ENCODE measurements at places on chromosomes 1 and 21.
A peak's percentile ranks its signal among the peaks of the same experiment; 100 is the strongest.

GRCh38 chr1:222749927-222750326, 12.9 kb downstream of the FAM177B start:
- DNase-seq, result peak; percentile 48

DNA sequence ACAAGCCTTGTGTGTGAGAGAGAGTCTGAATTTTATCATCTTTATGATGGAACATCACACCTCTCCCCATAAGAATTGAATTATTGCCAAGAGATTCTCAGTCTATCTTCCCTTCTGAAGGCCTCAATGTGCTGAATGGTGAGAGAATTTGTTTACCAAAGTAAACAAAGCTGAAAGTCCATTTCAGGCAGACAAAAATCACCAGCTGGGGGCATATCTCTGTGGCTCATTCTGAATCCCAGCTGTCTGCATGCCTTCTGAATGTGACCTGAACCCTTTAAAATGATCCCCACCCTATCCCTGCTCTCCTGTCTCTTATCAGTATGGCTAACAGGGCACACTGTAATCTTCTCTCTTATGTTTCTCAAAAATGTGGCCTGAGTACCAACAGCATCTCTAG, 99.1 kb upstream of the CAMK1G start:
- DNase-seq, result peak; percentile 30

GRCh38 chr1:161182214-161182613, 4.9 kb upstream of the B4GALT3 start:
- DNase-seq, result no peak

DNA sequence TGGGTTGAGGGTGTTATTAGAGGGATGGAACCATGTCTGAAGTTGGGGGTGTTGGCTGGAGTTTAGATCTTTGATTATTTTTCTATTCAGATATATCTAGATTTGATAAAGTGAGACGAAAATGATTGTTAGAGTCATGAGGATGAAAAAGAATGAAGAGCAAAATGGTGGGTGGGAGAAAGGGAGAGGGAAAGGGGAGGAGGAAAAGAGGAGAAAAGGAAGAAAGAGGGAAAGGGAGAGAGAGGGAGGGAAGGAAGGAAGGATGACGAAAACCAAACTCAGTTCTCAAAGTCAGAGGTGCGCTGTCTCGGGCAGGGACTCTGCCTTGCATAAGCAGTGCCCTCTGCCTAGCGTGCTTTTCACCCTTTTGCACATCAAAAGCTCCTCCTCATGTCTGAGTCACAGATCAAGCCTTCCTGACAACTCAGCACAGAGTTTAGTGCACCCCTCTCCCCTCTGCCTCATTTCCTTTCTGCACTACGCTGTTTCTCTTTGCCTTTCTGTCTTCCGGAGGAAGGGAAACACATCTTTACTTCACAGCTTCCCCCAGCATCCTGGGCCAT, 225.8 kb upstream of the PROX1 start:
- no peak for DNase-seq

GRCh38 chr1:81073580-81073979, 727.2 kb upstream of the ADGRL2 start:
- no peak for DNase-seq

GRCh38 chr1:175857756-175858155, 114.4 kb upstream of the TNR start:
- DNase-seq, result no peak

DNA sequence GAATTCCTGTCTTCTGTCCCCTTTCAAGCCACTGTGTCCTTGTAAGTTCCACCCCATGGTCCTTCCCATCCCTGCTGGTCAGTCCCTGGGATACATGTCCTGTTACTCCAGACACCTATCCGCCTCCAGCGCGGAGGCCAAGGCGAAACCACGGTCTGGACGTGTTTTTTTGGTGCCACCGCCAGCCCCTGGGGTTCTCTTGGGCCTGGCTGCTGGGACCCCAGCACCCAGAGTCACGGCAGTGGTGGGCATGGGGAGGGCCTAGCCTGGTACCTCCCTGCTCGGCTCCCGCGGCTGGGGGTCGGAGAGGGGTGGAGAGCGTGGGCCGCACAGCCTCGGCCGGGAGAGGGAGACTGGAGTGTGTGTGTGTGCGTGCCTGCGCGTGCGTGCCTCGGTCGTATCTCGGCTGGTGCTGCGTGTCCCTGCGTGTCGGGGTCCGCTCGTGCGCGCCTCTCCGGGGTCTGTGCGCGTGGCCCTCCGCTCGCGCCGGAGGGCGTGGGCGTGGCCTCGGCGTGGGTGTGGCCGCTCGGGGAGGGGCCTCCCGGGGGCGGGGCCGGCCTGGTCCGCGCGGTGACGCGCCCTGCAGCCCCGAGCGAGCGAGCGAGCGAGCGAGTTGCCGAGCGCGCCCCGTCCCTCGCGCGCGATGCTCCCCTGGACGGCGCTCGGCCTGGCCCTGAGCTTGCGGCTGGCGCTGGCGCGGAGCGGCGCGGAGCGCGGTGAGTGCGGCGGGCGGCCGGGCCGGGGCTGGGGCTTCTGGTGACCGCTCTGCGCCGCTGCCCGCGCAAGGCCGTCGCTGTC, at the start of gene VWA1:
Gene VWA1, plus strand, starts transcription at position 585 of the 798 bp plus-strand sequence. Its CDS starts 59 bp downstream, at position 644.
- peak; percentile 89 for DNase-seq

GRCh38 chr1:223304931-223305330, 59.0 kb downstream of the SUSD4 start:
- DNase-seq, result no peak
